ENCODE measurements at places on chromosomes 5 and 9. TPM values are rescaled to one million over a fixed set of nuclear protein-coding genes. Genes with fewer than 3 reads are reported as not detected.

GRCh38 chr5:168714046-168714445 lies 134.9 kb upstream of the PANK3 start:
- DNase-seq, result no peak

DNA sequence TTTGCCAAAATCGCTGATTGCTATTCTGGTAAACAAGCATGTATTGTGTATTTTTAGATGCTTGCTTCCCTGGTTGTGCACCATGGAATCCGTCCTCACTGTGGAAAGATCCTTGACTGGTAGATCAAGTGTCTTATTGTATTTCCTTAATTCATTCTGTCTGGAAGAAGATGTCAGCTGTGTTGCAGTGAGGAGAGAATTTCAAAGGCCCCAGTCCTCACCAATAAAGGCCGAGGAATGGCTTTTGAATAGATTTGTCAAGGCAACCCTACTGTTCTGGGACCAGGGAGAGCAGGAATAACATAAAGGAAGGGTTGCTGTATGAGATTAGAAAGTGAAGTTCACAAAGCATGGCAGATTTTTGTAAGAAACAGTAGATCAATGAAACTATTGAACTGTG lies 36.2 kb upstream of the POU5F2 start:
- no peak for DNase-seq

- DNase-seq, result no peak
Measured at GRCh38 chr5:93608855-93609254, 25.8 kb downstream of the NR2F1 start.

DNA sequence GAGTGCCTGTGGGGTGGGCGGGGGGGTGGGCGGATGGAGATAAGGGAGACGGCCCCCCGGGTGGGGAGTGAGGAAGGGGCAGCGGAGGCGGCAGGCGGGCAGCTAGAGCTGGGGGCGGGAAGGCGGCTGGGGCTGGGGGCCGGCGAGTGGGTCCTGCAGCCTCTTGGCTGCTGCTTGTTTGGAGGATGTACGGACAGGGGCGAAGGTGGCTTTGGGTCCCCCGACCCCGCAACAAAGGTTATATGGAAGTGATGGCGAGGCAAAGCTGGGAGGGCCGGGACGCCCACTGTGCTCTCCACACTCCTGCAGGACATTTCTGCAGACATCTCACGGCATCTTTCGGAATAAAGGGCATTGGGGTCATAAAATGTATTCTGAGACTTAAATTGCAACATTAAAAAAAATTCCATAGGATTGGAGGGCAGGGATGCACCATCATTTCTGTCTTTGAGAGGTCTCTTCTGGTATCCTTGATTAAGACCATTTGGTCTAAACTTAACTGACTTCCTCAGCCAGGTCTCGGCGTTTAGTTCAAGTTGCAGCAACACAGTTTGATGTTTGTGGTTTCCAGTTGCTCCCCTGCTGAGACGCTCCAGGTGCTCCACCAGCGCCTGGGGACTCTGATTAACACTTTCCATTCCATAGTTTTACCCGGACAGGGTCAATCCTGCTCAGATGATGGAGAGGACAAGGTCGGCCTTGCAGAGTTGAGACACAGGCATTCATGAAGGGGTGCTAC lies 101.6 kb upstream of the SSBP2 start:
- DNase-seq, result no peak

DNA sequence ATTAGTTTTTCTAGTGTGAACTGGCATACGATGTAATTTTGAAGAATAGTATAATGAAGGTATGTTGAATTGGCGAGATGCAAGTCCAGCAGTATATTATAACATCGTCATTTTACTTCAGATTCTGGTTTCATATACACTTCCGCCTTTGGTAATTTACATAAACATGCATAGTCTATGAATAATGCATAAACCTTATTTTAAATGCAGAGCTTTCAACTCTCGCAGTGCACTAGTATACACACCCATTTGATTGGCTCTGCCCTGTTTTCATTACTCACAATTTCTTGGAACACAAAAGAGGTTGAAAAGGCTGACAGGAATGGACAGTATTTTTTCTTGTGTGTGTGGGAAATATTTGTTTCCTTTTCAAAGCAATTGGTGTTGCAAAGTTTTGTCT lies 128.9 kb upstream of the CCNH start:
- no peak for DNase-seq

The IL13 gene
- 0.80 TPM for total RNA-seq

The CCDC171 gene
- 2.6 TPM for total RNA-seq

The PRDM9 gene
- not detected for total RNA-seq

GRCh38 chr5:180600554-180601041 lies 9.3 kb upstream of the SCGB3A1 start:
- no peak for DNase-seq

GRCh38 chr5:17995997-17996396 lies 361.7 kb downstream of the TAF11L14 start:
- DNase-seq, result no peak

DNA sequence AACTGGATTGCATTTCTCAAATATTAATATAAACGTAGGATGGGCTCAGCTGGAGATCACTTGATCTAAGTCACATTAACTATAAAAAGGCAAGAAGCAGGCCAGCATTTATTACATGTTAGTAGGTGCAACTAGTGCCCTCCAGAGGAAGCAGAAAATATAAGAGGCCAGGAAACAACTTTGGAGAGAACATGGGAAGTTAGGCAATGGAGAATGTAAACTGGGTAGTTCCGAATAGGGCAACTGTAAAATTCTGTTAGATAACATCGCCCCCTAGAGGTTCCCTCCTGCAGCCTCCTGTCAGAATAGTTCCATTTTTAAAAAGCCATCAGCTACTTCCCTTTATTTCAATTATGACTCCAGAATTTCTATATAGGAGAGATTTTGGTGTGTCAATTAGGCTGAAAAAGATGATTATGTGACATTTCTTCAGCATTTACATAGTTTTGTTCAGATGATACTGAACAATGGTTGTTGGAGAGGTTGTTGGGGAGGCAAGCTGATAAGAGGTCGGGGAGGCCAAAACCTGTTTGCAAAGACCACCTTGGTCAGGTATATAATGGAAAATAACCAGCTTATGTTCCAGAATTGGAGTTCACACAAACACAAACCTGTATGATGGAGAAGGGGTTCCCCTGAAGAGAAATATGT lies 22.4 kb downstream of the CCL28 start:
- DNase-seq, result peak; percentile 78

- no peak for DNase-seq
Measured at GRCh38 chr9:38195737-38196161, 126.7 kb upstream of the SHB start.

DNA sequence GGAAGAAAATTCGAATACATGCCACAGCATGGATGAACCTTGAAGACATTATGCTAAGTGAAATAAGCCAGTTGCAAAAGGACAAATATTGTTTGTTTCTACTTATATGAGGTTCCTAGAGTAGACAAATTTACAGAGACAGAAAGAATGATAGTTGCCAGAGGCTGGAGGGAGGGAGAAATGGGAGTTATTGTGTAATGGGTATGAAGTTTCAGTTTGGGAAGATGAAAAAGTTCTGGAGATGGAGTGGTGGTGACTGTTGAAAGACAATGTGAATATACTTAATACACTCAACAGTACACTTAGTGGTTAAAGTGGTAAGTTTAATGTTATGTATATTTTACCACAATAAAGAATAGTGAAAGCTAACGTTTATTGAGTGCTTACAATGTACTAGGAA lies 99.6 kb upstream of the SLC44A1 start:
- DNase-seq, result no peak

The TAF11L4 gene
- not detected for total RNA-seq

The SH3TC2 gene
- 0.11 TPM for total RNA-seq

- DNase-seq, result no peak
Measured at GRCh38 chr9:77945798-77946197, 85.8 kb downstream of the GNAQ start.

DNA sequence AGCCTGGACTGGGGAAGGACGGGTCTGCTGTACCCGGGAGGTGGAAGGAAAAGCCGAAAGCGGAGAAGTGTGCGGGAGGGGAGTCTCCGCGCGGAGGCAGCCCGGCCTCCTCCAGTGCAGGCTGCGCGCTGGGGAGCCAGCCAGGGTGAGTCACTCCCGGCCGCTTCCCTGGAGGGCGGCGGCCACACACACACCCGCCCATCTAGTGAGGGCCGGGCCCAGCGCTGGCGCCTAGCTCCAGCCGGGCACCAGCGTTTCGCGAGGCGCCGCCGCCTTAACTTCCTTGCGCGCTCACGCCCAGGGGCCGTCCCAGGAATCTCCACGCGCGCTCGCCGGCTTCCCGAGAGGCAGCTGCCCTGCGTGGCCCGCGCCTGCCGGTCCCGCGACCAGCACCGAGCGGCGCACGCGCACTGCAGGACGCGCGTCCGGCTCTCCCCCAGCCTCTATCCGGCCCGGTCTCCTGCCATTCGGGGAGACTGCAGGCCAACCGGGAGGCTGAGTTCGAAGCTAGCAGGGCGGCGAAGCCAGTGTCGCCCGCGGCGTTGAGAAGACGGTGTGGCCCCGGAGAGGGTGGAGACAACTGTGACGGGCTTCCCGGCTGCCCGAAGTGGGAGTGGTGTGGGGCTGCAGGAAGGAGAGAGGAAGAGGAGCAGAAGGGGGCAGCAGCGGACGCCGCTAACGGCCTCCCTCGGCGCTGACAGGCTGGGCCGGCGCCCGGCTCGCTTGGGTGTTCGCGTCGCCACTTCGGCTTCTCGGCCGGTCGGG lies at the start of gene JAK2:
TSS of gene JAK2 (plus strand) at position 652 of the 765 bp plus-strand sequence. CDS start 36,716 bp downstream, outside the sequence.
- DNase-seq, result peak; percentile 75

- DNase-seq, result no peak
Measured at GRCh38 chr5:142408981-142409481, 84.2 kb upstream of the SPRY4 start.

DNA sequence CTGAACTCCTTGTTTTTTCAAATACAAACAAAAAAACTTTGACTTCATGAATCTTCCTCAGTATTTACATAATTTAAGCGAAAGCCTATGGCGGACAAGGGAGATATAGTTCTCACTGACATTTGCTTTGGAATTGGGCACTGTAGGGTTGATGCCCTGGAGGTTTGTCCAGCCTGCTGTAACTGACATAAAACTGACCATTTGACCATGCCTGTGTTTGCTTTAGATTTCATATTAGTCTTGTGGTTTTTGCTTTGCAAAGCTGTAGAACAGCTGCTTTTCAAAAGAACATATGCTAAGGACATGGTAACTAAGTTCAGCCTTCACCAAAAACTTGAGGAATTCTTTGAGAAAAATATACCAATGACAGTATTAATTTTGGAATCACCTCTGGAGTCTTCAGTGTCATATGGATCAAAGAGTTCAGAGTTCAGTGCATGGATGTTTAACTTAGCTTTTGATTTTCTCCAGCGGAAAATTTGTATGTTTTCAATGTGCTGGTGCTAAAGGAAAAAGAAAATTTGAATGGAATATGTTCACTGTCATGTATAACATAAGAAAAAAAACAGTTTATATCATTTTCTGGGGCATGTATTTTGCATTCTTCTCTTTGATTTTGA lies 1013.1 kb downstream of the NR2F1-AS1 start:
- no peak for DNase-seq

DNA sequence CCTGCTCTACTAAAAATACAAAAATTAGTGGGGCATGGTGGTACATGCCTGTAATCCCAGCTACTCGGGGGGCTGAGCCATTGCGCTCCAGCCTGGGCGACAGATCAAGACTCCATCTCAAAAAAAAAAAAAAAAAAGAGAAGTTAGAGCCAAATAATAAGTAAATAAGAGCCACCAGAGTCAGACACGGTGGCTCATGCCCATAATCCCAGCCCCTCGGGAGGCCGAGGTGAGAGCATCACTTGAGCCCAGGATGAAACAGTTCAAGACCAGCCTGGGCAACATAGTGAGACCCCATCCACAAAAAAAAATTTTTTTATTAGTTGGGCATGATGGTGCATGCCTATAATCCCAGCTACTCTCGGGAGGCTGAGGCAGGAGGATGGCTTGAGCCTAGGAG lies 85.8 kb upstream of the LARP1 start:
- DNase-seq, result no peak

- no peak for DNase-seq
Measured at GRCh38 chr9:36029765-36030528, 6.8 kb upstream of the RECK start.

The FCN1 gene
- total RNA-seq, result 70.3 TPM

DNA sequence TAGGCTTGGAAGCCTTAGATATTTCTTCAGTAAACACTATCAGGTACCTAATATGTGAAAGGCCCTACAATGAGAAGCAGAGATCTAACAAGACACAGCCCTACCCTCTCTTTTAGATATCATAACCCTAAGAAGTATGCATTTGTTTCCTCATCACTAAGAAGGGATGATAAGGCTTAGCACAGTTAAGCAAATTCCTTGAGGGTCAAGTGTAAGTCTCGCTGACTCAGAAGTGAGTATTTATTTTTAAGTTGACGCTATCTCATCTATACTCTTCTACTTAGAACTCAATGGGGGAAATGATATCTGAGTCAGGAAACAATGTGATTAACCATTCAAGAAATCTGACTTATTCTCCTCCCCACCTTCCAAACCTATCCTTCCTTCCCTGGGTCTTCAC lies 149.7 kb downstream of the ESM1 start:
- DNase-seq, result no peak

The NCS1 gene
- 1.4 TPM for total RNA-seq

The DRD1 gene
- total RNA-seq, result not detected

DNA sequence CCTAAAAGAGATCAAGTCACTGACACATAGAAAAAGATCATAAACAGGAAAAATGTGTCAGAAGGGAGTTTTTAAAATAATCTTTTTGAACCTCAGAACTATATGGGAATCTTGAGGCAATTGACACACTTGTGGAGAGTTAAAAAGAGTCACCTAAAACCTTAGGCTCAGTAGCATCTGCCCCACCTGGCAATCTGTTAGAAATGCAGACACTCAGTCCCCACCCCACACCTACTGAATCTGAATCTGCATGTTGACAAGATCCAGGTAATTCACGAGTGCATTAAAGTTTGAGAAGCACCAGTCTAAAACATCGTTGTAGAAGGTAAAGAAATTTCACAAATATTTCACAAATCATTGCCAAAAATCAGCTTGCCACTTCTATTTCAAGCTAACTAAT lies 388.3 kb downstream of the NR2F1-AS1 start:
- DNase-seq, result no peak

GRCh38 chr5:82335806-82336205 lies 57.7 kb upstream of the RPS23 start:
- DNase-seq, result no peak

DNA sequence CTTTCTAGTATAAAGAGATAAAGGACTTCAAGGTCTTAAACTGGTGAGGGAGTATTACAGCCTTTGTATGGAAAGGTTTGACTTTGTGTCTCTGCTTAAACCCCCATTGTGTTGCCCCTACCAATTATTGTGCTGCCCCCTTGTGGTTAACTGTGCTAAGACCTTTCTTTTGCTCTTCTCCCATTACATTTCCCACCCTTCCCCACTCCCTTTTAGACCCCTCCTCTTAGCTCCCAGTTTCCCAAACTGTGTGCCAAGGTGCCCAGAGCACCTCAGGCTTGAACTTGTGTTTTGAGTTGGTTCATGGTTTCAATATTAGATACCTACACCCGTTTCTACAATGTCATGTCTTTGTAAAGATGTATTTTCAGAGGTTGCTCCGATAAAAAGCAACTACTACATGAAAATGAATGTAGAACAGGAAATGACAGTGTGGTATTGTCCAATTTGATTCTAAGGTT lies 2.9 kb downstream of the JAK2 start:
- peak; percentile 84 for DNase-seq

The SH3RF2 gene
- 0.28 TPM for total RNA-seq

GRCh38 chr5:155309021-155309746 lies 295.6 kb downstream of the KIF4B start:
- DNase-seq, result no peak

The LMX1B gene
- total RNA-seq, result not detected

The RASGRF2 gene
- 10.1 TPM for total RNA-seq

The SLF1 gene
- 9.5 TPM for total RNA-seq

- DNase-seq, result peak; percentile 43
Measured at GRCh38 chr9:107213561-107214028, 69.5 kb upstream of the RAD23B start.
